Right hindlimb (tissue), 1 donor: ENCODE measurements at places on chromosomes 7 and 10.

GRCh38 chr10:86113501-86113900, 253.1 kb downstream of the GRID1 start:
- DNase-seq: no peak

DNA sequence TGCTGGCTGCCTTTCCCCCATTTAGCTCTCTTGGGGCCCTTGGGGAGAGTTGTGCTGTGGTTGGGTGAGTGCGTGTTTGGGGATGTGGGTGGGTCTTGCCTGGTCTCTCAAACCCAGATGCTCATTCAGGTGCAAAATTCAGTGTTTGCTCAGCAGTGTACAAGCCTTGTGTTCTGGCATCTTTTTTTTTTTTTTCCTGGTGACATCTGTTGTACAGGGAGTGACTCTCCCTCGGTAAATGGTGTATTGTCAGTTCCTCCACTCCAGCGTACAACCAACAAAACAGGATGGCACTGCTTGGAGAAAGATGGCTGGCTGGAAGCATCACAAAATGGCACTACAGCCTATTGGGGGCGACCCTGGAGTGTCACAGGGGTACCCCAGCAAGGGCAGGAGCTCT, 75.5 kb downstream of the LRMDA start:
- no peak for DNase-seq

- DNase-seq: no peak
Observed at GRCh38 chr7:50321487-50322067, 17.1 kb downstream of the IKZF1 start.

GRCh38 chr10:122632576-122632975, 67.1 kb downstream of the C10orf120 start:
- no peak for DNase-seq

GRCh38 chr7:38171623-38172391, 6.2 kb upstream of the STARD3NL start:
- no peak for DNase-seq

GRCh38 chr10:534047-534566, 155.4 kb downstream of the DIP2C start:
- no peak for DNase-seq

- no peak for DNase-seq
Observed at GRCh38 chr7:11706666-11707605, 125.1 kb downstream of the THSD7A start.

DNA sequence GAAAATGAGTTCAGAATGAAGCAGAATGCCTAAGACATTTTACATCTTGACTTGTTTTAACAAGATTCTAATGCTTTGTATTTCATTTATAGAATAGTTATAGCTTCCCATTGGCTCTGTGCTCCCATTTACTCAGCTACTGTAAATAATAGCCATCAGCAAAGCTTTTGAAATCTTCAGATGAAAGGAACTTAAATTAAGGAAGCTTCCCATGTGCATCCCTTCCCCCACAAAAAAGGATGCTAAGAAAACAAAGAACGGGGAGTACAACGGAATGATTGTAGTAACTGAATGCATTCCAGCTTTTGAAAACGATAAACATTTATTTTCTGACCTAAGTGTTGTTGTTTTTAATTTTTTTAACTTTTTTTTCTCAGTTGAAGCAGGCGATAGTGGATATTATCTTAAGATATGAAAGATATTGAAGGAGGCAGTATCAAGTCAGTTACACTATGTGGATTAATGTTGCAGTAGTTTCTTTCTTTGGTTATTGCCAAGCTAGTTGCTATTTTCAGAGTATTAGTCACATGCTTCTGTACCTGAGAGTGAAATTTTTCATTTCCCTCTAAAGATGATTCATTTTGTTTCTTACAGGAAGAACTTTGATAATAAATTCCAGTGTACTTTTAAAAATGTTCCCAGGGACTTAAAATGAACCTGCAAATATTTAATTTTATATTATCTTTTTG, 129.2 kb downstream of the KCND2 start:
- DNase-seq: no peak

DNA sequence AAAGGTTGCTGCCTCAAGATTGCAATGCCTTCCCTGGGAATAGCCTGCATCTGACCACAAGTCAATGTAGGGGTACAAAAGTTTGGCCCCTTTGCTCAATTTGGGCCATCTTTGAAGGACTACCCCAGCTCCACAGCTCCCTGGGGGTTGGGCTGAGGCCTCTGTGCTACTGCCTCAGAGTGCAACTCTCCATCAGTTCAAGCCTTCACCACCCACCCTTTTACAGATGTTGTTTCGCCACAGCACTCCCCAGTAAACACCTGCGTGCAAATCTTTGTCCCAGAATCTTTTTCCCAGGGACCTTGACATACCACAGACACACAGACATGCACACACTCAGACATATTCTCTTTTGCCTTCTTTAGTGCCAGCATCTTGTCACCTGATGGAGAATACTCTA, 66.0 kb upstream of the ANKRD1 start:
- DNase-seq: no peak
